ENCODE measurements at places on chromosomes 5 and 9.
A peak's percentile ranks its signal among the peaks of the same experiment; 100 is the strongest.

DNA sequence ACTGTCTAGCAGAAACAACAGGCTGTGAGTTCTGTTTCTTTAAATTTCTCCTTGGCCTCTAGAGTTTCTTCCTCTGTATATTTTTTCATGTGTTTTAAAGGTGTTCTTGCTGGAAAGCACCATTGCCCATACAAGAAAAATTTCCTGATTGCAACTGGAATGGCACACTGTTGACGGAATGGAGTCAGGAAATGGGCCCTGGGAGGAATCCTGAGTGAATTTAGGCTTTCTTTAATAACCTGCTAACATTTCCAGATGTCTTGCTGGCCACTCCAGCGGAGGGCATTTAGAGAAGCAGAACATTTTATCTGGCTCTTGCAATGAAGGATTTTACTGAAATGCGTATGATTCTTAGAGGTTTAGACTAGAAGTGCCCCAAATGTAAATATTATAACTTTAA is 736.3 kb downstream of the TAF11L14 start:
- no peak for DNase-seq

GRCh38 chr5:20601678-20602100 is 613.7 kb upstream of the CDH18 start:
- no peak for DNase-seq

GRCh38 chr5:171646102-171647042 is 139.2 kb upstream of the SMIM23 start:
- DNase-seq = no peak

GRCh38 chr9:116190637-116191396 is 37.2 kb downstream of the PAPPA start:
- DNase-seq = no peak

DNA sequence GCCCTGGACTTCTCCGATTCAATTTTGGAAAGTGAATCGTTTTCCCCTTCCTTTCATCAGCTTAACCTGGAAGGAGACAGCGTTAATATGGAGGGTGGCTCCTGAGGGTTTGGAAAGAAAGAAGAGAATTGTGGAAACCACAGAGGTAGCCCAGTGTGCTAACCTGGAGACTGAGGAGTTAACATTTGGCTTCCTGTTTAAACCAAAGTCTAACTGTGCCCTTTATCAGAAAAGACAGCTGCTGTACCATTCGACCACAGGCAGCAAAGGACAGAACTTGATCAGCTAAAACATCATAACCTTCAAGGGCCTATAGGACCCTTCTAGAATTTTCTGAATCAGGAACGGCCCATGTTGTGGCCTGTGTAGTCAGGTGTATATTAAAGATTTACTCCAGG is 735 bp downstream of the IDNK start:
- no peak for DNase-seq

- DNase-seq = no peak
Observed at GRCh38 chr5:170444969-170445505, 55.9 kb upstream of the KCNMB1 start.

DNA sequence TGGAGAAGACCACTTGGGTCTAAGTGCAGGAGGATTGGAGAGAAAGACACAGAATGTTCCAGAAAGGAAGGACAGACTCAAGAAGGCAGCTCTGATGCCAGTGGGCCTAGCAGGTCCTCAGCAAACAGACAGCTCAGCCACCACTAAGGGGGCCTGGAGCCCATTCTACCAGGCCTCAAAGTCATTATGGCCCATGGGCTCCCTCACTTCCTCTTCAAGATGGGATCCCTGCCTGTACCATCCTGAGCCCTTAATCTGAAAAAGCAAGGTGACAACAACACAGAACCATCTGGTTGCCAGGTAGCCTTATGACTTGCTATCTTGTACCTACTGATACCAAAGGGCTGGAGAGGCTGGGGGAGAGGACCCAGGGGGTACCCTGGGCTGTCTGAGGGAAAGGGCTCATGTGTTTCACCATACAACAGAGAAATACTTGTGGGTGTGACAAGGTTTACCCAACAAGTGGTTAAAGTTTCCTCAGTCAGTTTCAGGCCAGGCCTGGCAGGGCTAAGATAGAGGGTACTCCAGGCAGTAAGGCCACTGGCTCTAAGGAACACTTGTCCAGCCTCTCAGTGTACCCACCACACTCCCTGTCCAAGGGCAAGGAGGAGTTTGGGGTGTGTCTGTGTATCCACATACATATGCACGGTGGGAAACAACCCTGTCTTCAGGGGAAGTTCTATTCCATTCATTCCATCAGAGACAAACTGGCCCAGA is 30.7 kb downstream of the TCF7 start:
- peak; percentile 1 for DNase-seq

GRCh38 chr5:148913493-148913892 is 87.1 kb downstream of the ADRB2 start:
- DNase-seq = no peak

DNA sequence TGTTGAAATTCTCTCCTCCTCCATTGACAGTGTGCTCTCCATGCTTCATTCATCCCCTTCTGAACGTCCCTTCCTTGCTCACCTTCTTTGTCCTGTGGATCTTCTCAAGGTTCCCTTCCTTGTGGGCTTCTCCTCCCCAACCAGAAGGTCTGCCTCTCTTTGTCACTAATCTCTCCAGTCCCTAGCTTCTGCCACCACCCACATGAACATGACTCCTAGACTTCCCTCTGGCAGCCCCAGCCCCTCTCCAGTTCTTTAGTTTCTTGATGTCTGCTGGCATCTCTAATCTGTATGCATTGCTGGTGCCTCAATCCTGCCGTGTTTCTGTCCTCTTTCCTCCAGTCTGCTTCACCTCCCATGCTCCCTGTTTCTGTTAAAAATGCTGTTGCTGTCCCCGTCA is 79.3 kb downstream of the ARHGAP26 start:
- DNase-seq = no peak

DNA sequence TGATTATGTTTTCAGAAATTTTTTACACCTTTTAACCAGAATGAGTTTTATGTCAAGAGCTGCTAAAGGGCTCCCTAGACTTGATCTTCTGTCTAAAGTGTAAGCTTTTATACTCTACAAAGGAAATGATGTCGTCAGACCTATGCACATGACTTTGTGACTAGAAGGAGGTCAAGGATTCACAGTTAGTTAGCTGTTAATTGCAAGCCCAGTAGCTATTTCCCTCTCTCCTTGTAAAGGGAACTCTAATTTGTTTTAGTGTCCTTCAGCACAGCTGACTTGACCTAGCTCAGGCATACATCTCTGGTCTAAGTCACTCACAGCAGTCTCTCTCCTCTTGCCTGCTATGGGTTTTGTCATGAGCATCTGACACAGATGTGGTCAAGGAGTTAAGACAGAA is 173.5 kb upstream of the NREP start:
- no peak for DNase-seq

GRCh38 chr9:113630386-113631136 is 167.0 kb downstream of the RGS3 start:
- no peak for DNase-seq

DNA sequence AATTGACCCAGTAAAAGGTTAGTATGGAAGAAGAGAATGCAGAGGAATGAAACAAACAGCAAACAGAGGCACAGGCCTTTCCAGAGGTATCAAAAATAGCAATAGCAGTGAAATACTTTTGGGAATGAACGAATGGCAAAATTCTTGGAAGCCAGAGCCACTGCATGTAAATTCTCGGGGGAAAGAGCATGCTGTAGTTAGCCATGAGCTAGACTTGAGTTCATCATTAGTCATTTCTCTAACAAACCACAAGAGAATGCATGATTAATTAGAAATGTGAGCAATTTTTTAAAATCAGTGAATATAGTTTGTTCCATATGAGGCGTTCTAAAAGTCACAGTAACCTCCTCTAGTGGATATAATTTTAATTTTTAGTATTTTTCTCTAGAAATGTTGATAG is 170.3 kb upstream of the PRR16 start:
- DNase-seq = no peak

- no peak for DNase-seq
Observed at GRCh38 chr5:180658774-180659564, 9.6 kb upstream of the FLT4 start.

DNA sequence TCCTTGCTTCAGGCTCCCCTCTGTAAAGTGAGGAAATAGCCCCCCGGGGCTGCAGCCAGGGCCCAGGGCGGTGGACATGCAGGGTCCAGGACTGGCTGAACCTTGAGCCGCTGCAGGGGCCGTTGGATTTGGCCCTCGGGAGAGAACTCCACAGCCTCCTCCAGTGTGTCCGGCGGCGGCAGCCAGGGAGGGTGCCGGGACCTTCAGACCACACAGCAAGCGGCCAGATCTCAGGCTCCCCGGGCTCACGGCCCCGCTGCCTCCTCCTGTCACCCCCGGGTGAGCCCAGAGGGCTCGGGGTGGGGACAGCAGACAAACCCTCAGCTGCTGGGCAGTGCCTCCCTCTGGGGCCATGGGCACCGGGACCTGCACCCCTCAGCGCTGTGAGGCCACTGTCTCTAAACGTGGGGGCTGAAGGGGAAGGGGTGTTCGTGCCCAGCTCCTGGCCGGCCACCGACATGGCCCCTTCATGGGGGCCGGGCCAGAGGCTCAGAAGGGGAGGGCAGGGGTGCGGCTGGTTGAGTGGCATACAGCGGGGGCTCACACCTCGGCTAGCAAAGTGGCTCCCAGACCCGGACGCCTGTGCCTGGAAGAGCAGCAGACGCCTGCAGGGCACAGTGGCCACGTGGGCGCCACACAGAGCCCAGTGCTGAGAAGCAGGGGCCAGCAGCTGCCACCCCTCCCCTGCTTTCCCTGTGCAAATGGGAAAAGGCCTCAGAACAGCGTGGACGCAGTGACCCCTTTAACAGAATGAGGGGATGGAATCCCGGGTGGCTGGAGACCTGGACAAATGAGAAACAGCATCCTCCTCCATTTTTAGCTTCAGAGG is 19.7 kb downstream of the SLC9A3 start:
- DNase-seq = no peak

DNA sequence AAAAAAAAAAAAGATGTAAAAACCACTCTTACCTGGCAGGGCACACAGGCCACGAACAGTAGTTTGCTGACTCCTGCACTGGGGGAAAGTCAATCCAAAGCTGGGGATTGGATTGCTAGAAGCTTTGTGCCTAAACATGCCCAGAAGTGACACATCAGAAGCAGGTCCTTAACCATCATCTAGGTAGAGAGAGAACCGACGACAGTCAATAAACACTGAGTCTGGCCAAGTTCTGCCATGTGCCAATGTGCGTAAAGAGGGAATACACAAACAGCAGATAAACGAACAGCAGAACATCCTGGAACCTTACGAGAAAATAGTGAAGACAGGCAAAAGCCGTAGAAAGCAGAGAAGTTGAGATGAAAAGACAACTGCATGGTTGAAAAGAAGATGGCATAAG is 14.9 kb downstream of the SFXN1 start:
- DNase-seq = no peak

GRCh38 chr5:103393101-103393754 is 134.7 kb downstream of the MACIR start:
- no peak for DNase-seq

DNA sequence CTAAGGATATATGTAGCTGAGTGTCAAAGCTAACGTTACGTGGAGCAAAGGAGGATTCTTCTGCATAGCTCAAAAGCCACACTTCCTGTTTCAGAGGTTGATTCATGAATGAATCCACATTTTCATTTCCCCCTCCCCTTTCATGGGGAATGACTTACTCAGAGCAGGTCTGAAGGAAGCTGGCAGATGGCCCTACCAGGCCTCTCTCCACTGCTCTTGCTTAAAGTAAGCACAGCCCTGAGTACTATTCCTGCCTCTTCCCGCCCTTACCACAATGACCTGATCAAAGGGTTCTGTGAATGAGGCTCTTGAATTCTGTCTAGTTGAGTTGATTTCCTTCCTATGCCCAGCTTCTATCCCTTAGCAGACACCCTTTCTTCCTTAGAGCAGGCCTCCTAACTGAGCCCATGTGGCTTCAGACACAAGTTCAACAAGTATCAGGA is 6.3 kb downstream of the IGIP start:
- no peak for DNase-seq

- no peak for DNase-seq
Observed at GRCh38 chr9:5617749-5618148, 11.2 kb upstream of the RIC1 start.

DNA sequence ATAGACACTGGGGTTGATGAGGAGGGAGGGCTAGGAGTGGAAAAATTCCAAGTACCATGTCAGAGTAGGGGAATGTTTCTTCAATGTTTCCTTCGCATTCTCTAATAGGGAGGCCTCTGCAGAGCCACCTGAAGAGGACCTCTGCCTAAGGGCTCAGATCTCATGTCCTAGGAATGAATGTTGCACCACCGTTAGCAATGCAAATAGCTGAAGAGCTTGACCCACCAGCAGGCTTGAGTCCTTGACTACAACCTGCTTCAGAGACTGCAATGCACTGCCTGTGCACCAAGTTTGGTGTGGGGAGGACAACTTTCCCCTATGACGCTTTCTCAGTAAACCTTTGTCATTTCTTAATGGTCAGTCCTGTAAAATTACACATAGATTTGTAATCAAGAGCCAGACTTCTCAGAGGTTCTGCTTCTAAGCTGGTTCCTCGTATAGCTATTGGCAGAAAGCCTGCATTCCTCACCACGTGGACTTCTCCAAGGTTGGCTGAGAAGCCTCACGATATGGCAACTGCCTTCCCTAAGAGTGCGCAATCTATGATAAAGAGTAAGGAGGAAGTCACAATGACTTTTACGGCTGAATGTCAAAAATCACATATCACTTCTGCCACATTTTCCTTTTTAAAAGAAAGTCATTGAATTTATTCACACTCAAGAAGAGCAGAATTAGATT is 600.7 kb upstream of the PTGER4 start:
- DNase-seq = no peak

- DNase-seq = no peak
Observed at GRCh38 chr5:139631520-139632165, 16.5 kb upstream of the CXXC5 start.

DNA sequence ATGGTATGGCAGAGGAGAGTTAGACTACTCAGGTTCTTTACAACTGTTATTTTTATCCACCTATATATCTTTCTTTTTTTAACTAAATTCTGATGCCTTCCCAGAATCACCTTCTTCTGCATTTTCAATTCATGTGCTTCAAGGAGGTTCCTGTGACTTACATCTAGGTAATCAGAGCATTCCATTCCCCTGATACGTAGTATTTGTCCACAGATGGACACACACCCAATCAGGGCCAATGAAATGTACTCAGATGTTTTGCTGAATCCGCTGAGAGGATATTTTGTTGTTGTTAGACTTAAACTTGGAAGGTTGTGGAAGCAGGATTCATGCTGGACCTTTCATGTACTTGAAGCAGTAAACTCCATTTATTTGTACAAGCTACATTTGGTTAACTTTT is 159.4 kb upstream of the FER start:
- no peak for DNase-seq

DNA sequence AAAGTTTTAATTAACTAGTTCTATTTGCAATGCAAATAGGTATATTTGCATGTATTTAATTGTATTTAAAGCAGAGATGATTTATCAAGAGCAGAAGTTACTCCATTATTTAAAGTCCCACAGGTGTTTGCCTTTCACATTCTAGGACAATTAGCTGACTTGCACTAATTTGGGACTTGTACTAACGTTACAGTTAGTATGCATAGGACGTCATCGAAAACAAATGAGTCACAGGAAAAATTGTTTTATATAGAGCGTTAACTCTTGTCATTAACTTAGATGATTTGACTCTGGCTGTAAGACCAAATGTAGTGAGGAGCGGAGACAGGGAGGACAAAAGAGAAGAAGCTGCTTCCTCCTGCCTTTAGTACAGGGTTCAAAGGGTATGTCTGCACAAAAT is 126.1 kb upstream of the IFNE start:
- DNase-seq = no peak

- DNase-seq = no peak
Observed at GRCh38 chr5:76622973-76623596, at the start of gene F2RL2. Gene F2RL2, minus strand, starts transcription at chr5:76623403. Its CDS starts 173 bp downstream, at chr5:76623230.

GRCh38 chr5:130279386-130279785 is 375.1 kb downstream of the CHSY3 start:
- no peak for DNase-seq

- DNase-seq = no peak
Observed at GRCh38 chr9:96159596-96159995, 142.4 kb downstream of the HSD17B3 start.

Data from activated naive CD4-positive, alpha-beta T cell treated with Interleukin-2 at 50 U/mL for 16 hours (primary cell).